ENCODE measurements at places on chromosomes 2 and 18. TPM values are rescaled to one million over a fixed set of nuclear protein-coding genes. Genes with fewer than 3 reads are reported as not detected.

DNA sequence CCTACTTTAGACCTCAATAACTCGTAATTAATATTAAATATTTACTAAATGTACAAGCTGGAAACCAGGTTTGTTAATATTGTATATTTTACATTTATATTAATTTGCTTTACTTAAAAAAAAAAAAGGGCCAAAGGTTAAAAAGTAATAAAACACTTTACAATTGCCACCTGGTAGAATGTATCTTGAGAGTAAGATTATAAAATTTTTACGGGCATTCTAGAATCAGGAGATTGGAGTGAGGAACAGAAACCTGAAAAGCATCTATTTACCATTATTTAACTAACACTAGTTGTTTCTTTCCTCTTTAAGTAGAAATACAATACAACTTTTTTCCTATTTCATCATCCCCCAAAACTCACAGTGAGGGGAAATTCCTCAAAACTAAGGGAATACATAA is 15.6 kb upstream of the STRN start:
- DNase-seq, result no peak

Gene FOXI3
- total RNA-seq, result 0.10 TPM

DNA sequence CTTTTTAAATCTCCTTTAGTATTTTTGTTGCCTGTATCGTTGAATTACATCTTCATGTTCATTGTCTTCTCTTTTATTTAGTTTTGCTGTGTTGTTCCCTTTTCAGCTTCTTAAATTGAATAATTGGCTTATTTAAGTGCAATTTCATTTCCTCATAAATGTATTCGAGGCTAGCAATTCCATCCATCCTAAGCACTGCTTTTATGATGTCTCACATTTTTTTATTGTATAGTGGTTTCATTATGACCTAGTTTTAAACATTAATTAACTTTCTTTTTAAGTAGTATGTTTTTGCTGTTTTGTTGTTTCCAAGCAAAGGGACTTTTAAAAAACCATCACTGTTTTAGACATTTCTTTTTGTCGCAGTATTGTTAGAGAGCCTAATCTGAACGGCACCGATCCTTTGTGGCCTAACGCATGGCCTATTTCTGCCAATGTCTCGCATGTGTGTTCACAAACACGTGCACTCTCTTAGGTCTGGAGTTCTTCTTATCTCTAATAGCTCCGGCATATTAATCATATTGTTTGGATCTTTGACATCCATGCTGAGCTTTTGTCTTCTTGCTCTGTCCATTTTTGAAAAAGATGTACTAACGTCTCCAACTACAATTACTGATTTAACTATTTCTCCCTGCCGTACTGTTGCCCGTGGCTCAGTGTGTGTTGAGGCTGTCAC is 59.6 kb upstream of the ZNF516 start:
- no peak for DNase-seq

DNA sequence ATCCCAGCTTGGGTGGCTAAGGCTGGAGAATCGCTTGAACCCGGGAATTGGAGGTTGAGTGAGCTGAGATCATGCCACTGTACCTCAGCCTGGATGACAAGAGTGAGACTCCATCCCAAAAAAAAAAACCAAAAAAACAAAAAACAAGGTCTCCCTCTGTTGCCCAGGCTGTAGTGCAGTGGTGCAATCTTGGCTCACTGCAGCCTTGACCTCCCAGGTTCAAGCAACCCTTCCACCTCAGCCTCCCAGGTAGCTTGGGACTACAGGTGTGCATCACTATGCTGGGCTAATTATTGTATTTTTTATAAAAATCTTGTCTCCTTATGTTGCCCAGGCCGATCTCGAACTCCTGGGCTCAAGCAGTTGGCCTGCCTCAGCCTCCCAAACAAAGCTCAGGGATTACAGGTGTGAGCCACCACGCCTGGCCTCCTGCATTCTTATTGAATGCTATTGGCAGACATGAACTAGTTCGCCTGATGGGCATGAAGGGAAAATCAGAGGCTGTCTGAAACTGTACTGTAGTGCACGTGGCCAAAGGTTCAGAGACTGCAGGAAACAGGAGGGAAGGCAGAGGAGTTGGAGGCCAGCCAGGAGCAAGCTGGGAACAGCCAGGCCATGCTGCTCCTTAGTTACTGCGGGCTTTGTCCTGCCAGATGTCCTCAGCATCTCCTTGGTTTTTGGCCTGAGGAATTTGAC is 16.0 kb upstream of the ASXL2 start:
- peak; percentile 90 for DNase-seq

DNA sequence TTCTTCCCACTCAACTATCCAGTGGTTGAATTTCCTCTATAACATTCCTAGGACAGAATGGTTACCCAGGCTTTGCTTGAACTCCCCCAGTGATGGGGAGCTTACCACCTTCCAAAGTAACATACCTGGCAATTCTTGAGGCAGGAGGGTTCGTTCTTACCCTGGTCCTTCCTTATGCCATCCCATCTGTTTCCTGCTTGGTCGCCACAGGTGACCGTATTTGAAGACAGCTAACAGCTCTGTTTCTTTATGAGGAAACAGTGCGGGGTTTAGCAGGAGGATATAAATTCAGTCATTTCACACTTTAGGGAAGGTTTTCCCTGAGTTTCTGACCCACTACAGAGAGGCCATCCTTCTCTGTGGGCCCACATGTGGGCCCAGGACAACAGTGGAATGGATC is 42.6 kb downstream of the FOSL2 start:
- DNase-seq, result no peak

- no peak for DNase-seq
Measured at GRCh38 chr18:36066001-36066400, 1.4 kb downstream of the RPRD1A start.

- no peak for DNase-seq
Measured at GRCh38 chr2:187419808-187420207, 28.2 kb downstream of the CALCRL start.

Gene SPEG
- total RNA-seq, result 12.2 TPM

- no peak for DNase-seq
Measured at GRCh38 chr18:41790687-41791086, 164.3 kb upstream of the PIK3C3 start.

Gene PPP1R1C
- total RNA-seq, result 9.8 TPM

- no peak for DNase-seq
Measured at GRCh38 chr2:112151271-112151670, 13.1 kb downstream of the FBLN7 start.

Gene GCG
- not detected for total RNA-seq

DNA sequence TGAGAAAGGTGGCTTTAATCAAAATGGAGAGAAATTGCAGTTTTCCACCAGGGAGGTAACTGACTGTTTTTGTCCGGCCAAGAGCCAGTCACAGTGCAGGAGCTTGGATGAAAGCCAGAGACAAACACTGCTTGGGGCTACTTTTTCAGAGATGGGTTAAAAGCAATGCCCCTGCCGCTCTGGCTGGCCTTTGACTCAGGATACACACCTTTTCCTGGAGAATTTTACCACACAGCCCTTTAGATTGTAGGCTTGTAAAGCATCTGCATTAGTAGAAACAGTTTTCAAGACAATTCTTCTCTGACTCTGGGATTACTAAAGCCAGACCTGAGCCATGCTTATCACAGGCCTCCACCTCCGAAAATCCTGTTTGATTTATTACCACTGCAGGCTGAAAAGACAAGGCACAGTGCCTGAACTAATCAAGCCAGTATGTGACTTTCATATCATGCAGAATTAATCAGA is 79.7 kb downstream of the CCBE1 start:
- DNase-seq, result no peak

Gene SLC14A1
- total RNA-seq, result 19.4 TPM

DNA sequence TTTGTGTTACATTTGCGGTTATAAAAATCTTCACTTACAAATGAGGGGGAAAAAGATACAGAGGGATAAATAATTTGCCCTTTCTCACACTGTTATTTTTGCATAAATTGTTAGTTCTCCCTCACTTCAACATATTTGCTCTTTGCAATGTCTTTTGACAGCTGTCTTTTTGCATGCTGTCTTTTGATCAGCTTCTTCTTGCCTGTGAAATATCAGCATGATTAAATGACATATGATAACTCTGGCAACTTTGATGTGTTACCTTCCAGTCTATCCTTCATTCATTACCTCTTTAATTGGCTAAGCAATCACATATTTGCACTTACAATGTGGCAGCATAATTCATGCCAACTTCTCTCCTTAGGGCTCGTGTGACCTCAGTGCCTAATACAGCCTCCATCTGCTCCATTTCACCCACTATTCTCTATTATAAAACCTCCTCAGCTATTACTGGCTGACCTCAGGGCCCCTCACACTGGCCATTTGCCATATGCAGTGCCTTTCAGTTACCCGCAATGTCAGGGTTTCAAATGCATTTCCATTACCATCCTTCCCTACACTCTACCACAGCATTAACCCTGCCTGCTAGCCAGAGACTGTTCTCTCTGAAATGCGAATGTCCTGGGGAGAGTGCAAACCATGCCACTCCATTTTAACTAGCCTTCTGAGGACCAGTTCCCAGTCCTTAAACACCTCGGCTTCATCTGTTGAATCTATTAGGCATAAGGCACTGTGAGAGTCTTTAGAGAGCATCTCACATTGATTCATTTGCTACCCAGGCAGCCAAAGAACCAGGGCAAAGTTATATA is 1056.6 kb upstream of the CHAC2 start:
- no peak for DNase-seq

GRCh38 chr18:37055137-37055802 is 226.3 kb downstream of the KIAA1328 start:
- no peak for DNase-seq

Gene CHCHD5
- total RNA-seq, result 5.3 TPM

GRCh38 chr18:1746131-1746530 is 825.2 kb downstream of the METTL4 start:
- DNase-seq, result no peak

GRCh38 chr2:37211939-37212338 is 15.6 kb downstream of the CEBPZOS start:
- DNase-seq, result no peak

- DNase-seq, result peak; percentile 17
Measured at GRCh38 chr2:189287982-189288521, 108.5 kb upstream of the COL5A2 start.

DNA sequence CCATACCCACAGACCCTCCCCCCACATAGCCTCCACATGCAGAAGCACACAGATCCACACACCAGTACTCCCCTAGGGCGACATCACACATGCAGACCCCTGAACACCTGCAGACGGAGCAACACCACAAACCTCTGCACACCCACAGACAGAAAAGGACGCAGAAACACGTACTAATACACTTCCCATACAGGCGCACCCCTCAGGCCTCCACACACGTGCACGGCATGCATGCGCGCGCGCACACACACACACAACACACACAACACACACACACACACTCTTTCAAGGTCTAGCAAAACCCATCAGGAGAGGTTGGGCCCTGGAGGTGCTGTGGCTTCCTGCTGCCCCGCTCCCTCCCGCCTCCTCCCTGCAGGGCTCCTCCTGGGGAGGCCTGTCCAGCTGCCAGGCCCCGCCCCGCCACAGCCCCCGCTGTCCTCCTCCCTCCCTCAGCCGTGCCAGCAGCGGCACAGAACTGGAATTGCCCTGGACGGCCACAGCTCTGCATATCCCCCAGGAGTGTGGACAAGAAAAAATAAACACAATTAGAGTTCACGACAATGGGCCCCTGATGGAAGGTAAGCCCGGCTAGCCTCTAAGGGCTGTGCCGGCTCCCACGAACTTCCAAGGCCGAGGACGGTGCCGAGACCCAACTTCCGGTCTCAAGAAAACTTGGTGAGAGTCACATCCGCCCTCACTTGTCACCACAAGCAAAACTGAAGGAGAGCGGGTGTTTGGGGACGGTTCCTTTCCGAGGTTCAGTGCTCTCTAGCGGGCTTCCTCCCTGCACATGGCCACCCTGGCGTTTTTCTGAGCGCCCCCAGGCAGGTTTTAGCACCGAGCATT is 6.8 kb downstream of the ZFP36L2 start:
- DNase-seq, result peak; percentile 58

Gene MC4R
- total RNA-seq, result 6.6 TPM

DNA sequence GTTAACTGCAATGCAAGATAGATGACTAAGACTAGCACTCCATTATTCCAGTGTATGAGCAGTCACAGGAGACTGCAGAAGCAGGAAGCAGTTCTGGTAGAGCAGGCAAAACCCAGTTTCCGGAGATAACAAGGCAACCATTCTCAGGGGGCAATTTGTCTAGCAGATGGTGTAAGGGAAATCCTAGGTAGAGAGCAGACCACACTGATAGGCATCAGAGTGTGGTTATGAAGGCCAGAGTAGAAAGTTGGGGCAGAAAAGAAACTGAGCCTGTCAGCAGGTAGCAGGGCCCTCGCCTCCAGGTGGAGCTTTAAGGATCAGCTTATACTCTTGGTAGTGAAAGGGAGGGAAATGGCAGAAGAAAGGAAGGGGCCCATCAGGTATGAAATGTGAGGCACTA is 164.4 kb downstream of the PDE11A start:
- DNase-seq, result no peak

DNA sequence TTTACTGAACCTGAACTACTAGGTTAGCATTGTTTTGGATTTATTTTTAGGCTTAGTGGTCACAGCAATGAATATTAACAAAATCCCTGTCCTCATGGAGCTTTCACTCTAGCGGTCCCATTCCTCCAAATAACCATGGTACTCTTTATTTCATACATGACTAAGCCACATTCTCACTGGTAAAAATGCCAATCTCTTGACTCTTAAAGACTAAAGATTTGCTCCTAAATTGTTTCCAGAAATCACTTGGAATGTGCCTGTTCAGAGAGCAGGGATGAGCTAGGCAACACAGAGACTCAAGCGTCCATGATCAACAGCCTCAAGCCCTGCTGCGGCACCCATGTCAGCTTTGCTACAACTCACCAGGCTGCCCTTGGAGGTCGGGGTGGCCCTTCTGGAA is 13.5 kb downstream of the LMAN1 start:
- DNase-seq, result no peak
